Muscle of leg (tissue), 16 donors: ENCODE measurements at places on chromosomes 5 and 9. TPM values are rescaled to one million over a fixed set of nuclear protein-coding genes. Genes with fewer than 3 reads are reported as not detected.

DNA sequence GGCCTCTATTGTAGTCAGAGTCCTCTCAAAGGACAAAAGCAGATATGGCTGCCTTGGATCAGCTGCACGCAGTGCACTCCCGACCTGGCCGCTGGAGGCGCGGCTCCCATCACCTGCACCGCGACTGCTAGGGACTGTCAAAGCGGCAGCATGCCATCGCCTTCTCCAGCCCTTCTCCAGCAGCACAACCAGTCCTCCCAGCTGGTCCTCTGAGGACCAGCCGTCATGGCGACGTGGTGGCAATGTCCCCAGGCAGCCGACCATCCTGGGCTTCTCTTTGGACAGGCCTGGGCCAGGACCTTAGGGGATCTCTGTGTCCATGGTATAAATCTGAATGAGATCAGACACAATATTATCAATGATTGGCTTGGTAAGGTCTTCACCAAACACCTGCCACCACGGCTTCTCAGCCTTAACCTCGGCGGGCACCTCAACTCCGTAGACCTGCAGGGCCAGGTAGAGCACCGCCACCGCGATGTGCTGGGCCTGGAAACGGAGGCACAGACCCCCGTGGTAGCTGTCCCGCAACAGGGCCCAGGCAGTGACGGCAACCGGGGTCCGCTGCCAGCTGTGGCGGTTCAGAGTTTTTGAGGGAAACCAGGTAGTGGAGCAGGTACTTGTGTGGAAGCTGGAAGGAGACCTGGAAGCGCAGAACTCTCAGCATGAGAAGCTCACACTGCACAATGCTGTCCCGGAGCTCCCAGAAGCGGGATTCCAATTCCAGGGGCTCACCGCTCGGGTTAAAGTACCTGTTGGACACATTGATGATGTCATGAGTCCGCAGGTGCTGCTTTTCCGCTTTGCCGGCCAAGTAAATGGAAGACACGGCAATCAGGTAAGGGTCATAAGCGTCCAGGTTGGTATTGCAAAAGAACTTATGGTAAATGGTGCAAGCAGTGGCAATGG is 8.5 kb downstream of the DUSP1 start:
- no peak for DNase-seq

DNA sequence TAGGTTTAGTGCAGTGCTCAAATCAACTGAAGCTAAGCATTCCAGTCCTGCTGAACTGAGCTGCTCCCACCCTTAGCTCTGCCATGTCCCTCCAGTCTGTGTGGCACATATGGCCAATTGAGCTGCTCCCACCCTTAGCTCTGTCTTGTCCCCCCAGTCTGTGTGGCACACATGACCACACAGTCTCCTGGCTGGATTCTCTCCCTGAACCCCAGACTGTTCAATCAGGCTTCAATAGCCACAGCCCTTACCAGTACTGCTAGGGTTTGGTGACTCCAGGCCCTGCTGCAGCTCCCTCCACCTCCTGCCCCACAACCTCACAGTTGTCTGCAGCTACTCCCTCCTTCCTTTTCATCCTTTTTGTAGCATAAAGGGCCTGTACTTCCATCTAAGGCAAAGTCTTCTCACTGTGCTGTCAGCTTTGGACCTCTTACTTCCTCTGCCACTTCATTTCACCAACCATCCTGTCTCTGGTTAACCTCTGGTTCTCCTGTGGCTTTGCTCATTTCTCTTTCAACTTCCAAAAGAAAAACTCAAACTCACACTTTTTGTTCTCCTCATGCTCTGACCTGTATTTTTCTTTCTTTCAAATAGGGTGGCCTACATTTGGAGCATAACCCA is 50.8 kb downstream of the ADAMTS12 start:
- DNase-seq: no peak

SNX30 gene
- polyA plus RNA-seq: 7.2 TPM

DNA sequence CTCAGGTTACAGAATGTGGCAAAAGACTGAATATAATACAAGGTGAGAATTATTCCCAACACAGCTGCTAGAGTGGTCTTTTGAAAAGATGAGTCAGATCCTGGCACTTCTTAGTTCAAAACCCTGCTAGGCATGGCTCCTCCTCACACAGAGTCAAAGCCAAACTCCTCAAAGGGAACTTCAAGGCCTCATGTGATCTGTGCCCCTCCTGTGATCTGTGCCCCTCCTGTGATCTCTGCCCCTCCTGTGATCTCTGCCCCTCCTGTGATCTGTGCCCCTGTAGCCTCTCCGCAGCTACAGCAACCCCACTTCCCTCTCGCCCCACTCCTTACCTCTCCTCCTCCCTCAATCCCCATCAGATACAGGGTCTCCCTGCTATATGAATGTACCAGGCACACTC is 525.5 kb upstream of the CCNG1 start:
- DNase-seq: no peak

GRCh38 chr5:158699298-158699880 is 400.3 kb downstream of the EBF1 start:
- DNase-seq: peak; percentile 67

DNA sequence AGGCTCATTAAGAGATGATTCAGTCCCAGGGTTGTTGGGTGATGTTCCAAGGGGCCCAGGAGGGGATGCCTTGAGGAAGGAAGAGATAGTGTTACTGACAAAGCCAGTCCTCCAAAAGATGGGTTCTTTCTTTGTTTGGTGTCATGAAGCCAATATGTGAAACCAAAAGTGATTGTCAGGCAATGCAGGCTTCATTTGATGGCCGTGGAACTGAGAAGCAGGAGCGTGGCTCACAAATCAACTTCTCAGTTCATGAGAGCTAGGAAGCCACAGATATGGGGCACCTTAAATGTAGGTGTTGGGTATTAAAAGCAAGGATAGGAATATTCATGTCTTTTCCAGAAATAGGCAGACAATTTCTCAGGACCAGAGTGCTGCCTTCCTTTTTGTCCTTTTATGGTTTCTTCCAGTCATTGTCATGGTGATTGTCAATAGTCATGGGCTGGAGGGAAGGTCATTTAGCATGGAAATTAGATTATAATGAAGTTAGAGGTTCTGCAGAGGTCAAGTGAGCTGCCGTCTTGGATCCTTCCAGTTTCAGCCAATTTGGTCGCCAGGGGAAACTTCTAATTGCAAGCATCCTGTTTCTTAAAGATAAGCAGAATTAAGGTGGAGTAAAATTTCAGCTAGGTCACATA is 393.0 kb downstream of the NTRK2 start:
- DNase-seq: no peak

GRCh38 chr5:142878638-142879037 is 108.5 kb downstream of the ARHGAP26 start:
- DNase-seq: no peak

DNA sequence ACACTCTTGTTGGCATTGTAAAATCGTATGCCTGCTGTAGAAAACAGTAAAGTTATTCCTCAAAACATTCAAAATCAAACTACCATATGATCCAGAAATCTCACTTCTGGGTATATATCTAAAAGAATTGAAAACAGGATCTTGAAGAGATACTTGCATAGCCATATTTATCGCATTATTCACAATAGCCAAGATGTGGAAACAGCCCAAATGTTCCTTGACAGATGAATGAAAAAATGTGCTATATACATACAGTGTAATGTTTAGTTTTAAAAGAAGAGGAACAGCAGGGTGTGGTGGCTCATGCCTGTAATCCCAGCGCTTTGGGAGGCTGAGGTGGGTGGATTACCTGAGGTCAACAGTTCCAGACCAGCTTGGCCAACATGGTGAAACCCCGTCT is 234.1 kb upstream of the DAB2 start:
- DNase-seq: no peak

GRCh38 chr5:100574716-100575115 is 39.5 kb downstream of the FAM174A start:
- DNase-seq: peak; percentile 43
